ENCODE measurements at places on chromosomes 7 and 10.
A peak's percentile ranks its signal among the peaks of the same experiment; 100 is the strongest.

GRCh38 chr7:30984359-30985107 is 20.8 kb downstream of the GHRHR start:
- peak; percentile 18 for DNase-seq

- DNase-seq = peak; percentile 7
Measured at GRCh38 chr10:81108516-81109199, 571.0 kb downstream of the SH2D4B start.

DNA sequence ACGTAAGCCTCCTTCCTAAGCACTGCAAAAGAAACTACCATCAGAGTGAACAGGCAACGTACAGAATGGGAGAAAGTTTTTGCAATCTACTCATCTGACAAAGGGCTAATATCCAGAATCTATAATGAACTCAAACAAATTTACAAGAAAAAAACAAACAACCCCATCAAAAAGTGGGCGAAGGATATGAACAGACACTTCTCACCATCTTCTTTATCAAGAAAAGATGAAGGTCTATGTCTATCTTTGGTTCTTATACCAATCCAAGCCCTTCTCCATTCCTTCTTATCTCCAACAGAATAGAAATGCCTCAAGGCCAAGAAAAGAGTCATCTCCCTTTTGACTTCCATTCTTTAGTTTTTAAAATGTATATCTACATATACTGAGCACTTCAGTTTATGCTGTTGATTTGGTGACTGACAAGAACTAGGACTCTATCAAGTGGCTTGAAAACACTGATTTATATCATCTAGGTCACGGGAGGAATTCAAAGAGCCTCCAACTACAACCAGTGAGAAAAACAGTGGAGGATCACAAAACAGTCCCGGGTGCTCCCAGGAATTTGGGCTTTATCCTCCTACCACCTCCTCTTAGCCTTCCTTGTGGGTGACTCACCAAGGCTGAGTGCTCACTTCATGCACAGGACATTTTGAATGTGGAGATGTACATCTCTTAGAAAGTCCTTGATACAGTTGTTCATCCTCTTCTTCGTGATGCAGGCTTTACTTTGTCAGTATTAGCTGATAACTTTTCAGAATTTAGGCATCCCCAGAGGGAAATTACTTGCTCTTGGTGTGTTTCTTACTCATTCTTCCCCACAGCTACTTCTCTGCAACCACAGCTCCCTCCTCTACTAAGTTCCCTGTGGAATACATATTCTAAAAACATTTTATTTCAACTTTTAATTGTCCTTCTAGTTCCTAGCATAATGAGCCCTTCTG is 15.4 kb downstream of the TAS2R41 start:
- peak; percentile 53 for DNase-seq

- no peak for DNase-seq
Measured at GRCh38 chr10:6079044-6079443, 9.8 kb upstream of the RBM17 start.

DNA sequence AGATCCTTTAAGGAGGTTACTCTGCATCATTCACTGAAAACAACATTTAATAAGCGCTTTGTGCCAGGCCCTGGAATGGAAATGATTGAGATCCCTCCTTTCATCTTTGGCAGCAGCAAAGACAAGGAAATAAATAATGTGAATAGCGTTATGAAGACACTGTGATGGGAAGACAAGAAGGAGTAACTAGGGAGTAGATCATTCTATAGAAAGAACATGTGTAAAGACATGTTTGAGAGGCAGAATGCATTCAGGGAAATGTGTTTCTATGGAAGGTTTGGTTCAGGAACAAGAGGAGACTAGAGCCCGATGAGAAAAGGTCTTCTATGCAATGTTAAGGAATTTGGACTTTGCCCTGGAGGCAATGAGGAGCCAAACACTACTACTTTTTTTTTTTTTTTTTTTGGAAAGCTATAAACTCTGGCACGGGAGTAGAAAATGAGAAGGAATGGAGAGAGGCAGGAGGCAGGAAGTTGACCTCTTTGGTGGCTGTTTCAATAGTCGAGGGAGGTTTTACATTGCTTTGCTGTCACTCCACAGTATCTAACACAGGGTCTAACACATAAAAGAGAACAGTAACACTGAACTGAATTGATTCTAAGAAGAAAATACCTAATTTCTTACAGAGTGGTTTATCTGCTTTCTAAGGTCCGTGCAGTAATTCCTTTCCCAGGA is 44.9 kb downstream of the SMURF1 start:
- no peak for DNase-seq

DNA sequence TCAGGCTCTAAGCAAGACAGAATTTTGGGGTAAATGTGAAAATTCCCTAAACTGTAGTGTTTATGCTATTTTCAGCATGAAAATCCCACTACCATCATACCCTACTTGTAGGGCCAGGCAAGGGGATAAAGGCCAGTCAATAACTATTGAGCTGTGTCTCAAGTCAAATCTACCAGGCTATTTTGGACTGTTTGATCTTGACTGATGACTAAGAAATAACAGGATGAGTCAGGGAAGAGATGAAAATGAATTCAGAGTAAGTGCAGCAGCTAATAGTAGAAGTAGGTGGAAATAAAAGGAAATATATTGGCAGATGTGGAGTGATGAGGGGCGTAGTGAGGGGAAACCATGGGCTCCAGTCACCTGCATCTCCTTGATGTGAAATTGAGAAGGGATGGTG is 225.8 kb upstream of the PHYHIPL start:
- DNase-seq = peak; percentile 62

DNA sequence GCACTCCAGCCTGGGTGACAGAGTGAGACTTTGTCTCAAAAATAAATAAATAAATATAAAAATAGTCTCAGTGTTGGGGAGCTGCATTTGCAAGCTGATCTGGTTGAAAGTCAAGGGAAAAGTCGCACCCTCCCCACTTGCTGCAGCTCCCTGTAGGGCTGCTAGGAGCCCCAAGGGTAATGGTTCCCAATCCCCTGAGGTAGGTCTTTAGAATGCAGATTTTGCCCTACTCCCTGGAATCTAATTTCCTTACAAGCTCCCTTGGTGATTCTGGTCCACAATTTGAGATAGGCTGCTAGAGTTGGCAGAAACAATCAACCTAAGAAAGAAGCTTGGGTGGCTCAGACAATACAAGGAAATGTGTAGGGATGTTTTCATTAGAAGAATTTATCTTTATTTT is 232.5 kb upstream of the YAE1 start:
- DNase-seq = no peak

- no peak for DNase-seq
Measured at GRCh38 chr10:86753051-86753450, 3.4 kb upstream of the BMPR1A start.

DNA sequence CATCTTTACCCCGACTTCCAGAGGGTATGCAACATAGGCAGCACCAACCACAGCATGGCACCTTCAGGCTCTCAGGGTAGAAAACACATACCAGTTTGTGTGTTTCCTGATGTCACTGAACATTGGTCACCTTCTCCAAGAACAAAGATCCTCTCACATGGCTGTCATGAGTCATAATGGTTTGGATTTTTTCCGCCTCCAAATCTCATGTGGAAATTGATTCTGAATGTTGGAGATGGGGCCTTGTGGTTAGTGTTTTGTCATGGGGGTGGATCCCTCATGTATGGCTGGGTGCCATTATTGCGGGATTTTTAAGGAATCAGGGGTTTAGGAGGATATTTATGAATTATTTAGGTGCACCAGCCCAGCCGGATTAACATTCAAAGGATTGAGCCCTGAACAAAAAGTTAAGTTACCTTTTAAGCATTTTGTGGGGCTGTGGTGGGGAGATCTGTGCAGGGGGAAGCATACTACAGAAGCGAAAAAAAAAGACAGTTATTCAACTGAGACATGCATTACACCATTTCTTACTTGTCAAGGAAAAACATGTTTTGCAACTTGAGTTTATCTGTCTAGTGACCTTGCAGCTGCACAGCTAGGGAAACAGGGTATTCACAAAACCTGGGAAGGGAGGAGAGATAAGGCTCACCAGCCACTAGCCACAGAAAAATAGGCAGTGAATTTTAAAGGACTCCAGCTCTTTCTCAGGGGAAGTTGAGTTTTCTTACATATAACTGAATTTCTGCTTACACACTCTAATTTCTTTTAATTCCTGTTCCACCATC is 774.1 kb upstream of the AUTS2 start:
- DNase-seq = peak; percentile 16

- no peak for DNase-seq
Measured at GRCh38 chr10:55668326-55668922, 692.6 kb downstream of the ZWINT start.

GRCh38 chr7:130887957-130888371 is 154.0 kb upstream of the KLF14 start:
- no peak for DNase-seq

DNA sequence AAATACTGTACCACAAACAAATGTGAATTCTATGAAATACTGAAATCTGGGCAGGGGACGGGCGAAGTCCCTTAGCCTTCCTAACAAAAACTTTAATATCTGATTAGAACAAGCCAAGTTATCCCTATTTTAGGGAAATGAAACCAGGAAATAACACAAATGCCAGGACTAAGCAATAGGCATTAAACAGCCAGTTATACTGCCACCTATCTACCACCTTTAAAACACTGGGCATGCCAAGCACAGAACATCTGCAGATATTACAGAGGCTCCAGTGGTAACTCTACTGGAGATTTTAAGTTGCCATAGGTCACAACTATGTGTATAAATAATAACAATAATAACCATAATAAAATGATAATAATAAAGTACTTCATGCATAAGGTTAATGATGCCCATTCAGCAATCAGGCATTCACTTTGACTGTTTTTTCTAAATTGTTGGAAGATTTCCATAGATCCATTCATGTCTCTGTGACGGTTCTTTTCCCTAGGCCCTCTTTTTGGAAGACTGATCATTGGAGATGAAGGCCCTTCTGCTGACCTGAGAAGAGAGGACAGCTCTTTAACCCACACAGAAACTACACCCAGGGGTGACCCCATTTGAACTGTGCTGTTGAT is 195.7 kb downstream of the CACNA2D1 start:
- DNase-seq = peak; percentile 10

- no peak for DNase-seq
Measured at GRCh38 chr7:130927564-130927963, 193.6 kb upstream of the KLF14 start.

GRCh38 chr7:106111655-106112117 is 426 bp downstream of the SYPL1 start:
- DNase-seq = peak; percentile 41

GRCh38 chr7:143849785-143850479 is 52.0 kb downstream of the TCAF1 start:
- no peak for DNase-seq

DNA sequence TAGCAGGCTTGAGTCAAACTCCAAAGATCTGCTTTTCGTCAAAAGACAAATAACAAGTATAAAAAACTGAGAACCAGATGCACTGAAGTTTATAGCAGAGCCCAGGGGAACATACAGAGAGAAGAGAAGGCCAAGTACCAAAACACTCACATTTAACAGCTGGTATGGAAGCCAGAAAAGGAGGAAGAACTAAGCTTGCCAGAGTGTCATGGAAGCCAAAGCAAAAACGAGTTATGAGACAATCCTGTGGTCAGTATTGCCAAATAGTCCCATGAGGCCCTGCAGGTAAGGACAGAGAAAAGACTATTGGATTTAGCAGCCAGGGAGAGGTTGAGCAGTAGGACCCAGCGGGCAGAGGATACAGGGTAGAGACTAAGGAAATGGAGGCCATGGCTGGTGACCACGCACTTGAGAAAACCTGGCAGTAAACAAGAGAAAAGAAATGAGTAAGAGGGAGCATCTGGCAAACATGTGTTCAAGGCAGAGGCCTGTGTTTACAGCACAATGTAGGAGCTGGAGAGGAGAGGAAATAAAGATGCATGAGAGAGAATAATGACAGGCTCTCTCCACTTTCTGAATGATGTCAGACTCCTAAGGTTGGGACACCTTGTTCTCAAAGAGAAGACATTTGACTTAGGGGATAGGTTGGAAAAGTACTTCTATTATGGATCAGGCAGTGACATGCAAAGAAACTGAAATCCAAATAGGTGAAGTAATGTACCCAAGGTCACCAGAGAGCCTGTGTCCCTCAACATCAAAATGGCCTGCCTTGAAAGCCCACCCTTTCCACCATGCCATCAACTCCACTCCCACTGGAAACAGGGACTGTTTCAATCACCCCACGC is 9.1 kb downstream of the CREB3L2 start:
- DNase-seq = peak; percentile 98

DNA sequence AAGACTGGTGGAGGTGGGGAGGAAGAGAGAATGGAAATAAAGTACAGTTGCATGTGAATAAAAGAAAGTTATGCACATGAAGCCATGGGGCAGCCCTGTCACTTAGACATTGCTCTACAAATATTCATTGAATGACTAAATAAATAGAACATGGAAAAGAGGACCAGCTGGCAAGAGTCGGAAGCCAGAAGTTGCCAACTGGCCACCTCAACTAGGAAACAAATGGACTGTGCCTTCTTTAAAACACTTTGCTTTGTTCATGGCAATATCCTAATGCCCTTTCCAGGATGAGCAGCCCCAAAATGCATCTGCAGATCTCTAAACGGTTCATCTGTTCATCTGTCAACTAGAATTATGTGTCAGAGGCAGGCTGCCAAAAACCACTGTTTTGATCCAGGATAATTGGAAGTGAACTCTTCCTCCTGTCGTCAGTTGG is 157.3 kb downstream of the NOC3L start:
- peak; percentile 72 for DNase-seq

- no peak for DNase-seq
Measured at GRCh38 chr10:96275685-96276418, 4.5 kb upstream of the BLNK start.

- DNase-seq = no peak
Measured at GRCh38 chr10:47114680-47115186, 185.3 kb upstream of the GDF10 start.

DNA sequence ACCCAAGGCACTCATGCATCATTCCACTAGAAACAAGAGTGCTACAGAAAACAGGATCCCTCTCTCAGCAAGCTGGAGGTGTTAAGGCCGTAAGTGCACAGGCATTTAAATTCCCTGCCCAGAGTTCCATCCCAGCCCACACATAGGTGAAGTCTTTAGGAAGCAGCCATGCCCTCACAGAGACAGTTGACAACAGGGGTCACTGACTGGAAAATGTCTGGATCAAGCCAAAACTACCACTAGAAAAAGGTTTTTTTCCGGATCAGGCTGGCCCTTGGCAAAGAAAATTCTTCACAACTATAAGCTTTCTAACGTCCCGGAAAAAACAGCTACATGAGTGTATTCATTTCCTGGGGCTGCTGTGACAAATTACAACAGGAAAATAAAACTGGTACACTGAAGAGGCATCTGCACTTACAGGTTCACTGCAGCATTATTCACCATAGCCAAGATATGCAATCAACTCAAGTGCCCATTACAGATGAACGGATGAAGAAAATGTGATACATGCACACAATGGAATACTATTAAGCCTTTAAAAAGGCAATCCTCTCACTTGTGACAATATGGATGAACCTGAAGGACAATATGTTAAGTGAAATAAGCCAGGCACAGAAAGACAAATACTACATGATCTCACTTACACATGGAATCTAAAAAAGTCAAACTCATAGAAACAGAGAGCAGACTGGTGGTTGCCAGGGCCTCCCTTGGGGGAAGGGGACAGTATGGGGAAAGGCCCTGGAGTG is 52.5 kb downstream of the SLC25A13 start:
- no peak for DNase-seq

DNA sequence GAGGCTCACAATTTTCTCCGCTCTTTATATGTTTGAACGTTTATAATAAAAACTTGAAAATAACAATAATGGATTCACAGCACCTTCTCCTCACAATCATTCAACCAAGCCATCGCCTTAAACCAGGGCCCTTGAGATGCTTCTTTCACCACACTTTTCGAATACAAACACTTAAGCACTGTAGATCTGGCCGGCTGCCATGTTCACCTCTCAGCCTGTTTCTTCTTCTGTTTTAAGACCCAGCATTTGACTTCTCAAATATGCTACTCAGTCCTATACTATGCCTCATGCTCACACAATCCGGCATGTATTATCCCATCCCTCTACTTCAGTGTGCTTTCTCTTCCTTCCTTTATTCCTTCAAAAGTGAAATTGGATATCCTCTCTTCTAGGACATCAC is 280.6 kb downstream of the TFEC start:
- DNase-seq = no peak

Measured in fibroblast of upper back skin (primary cell).